Effector CD8-positive, alpha-beta T cell (primary cell): ENCODE measurements at places on chromosomes 1 and 21.

GRCh38 chr1:57325536-57325935 is 98.3 kb downstream of the DAB1 start:
- no peak for DNase-seq

GRCh38 chr21:43750339-43751033 is 25.6 kb downstream of the CSTB start:
- no peak for DNase-seq

DNA sequence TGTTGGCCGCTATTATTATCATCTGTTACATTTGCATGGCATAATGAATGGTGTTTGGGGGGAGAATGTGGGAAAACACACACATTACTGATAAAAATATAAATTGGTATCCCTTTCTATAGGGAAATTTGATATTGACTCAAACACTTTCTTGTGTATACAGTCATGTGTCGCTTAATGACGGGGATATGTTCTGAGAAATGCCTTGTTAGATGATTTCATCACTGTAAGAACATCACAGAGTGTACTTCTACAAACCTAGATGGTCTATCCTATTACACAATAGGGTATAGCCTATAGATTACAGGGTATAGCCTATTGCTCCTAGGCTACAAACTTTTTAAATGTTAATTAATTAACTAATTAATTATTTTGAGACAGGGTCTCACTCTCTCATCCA is 67.2 kb upstream of the B3GALNT2 start:
- DNase-seq, result no peak

GRCh38 chr21:41374177-41374712 is 12.4 kb downstream of the MX2 start:
- DNase-seq, result no peak
